ENCODE measurements at places on chromosomes 1 and 21.

DNA sequence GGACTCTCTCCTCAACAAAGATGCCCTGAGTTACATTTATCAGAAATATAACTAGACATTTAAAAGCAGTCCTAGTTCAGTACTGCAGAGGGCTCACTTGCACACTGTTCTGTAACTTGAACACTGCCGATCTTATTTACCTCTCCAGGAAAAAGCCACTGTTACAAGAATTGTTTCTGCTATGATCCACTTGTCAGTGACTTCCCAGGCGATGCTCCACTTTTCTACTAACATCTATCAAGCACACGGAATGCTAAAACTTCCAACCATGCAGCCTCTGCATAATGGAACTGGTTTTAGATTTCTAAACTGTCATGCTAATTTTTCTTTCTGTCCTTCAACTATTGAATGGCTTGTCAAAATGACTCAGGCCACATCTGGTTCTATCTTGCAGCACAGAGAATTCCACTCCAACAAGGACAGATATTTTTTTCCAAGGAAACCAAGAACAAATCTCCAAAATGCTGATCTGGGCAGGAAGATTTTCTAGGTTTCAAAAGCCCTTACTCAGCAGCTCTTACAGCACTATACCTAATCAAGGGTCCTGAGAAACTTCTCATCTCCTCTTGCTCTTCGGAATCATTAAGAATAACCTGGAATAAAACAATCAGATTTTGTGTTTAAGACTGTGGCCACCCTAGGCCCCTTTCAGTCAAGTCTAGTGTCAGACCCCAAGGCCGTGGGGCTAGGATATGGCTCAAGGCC lies 9.9 kb downstream of the SEC16B start:
- peak; percentile 59 for DNase-seq

DNA sequence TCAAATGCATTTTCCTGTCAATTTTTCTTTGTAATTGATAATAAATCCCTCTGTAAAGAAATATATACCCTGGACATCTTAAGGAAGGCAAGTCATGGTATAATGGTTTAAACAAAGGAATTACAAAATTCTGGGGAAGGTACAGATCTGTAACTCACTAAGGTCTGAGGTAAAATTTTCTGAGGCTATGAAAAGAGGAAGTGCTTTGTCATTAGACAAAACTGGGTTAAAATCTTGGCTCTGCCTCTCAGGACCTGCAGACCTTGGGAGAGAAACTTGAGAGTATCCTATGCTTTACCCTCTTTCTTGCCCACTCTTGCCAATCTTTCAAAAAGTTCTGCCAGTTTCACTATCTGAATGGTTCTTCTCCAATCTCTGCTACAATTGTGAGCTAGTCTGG lies 26.8 kb upstream of the BEND5 start:
- DNase-seq: no peak

GRCh38 chr1:119565131-119565772 lies 58.2 kb downstream of the HSD3B1 start:
- DNase-seq: no peak

- peak; percentile 78 for DNase-seq
Observed at GRCh38 chr1:59976194-59977074, 49.9 kb upstream of the CYP2J2 start.

All from AG08395 (cell line).